Metanephros (tissue), 2 donors: ENCODE measurements at places on chromosomes 5 and 9. TPM values are rescaled to one million over a fixed set of nuclear protein-coding genes. Genes with fewer than 3 reads are reported as not detected.

The LECT2 gene
- total RNA-seq = not detected

The PRRC1 gene
- total RNA-seq = 42.9 TPM

The ZDHHC12 gene
- 44.6 TPM for total RNA-seq

The DDX4 gene
- total RNA-seq = not detected

The LTC4S gene
- total RNA-seq = 1.5 TPM

The PRRT1B gene
- 0.93 TPM for total RNA-seq

The MPDZ gene
- total RNA-seq = 49.6 TPM

The TMEM215 gene
- total RNA-seq = 0.88 TPM

The DHFR gene
- total RNA-seq = 22.4 TPM

The ARHGEF39 gene
- total RNA-seq = 2.9 TPM

The SCGB3A1 gene
- 0.88 TPM for total RNA-seq

The PCDHA1 gene
- total RNA-seq = 0.12 TPM

The KIF12 gene
- 101 TPM for total RNA-seq

The FAM221B gene
- not detected for total RNA-seq

The NR4A3 gene
- total RNA-seq = 4.3 TPM

The PTGS1 gene
- 9.6 TPM for total RNA-seq

The ARHGEF37 gene
- total RNA-seq = 6.9 TPM

The ACER2 gene
- total RNA-seq = 14.8 TPM

The GABRG2 gene
- not detected for total RNA-seq

The GPX8 gene
- total RNA-seq = 38.3 TPM

The ECSCR gene
- 24.9 TPM for total RNA-seq

The SPAG8 gene
- total RNA-seq = 2.6 TPM

The IFNE gene
- total RNA-seq = not detected

The POLR1E gene
- 26.7 TPM for total RNA-seq

The GABRA6 gene
- not detected for total RNA-seq

The PCDHB4 gene
- 3.8 TPM for total RNA-seq

The PCDHGC5 gene
- total RNA-seq = 4.8 TPM

The CCDC152 gene
- 1.6 TPM for total RNA-seq

The CYLC2 gene
- total RNA-seq = not detected

The CDH12 gene
- 4.7 TPM for total RNA-seq

The RNF38 gene
- total RNA-seq = 27.9 TPM

The PCDHGB7 gene
- total RNA-seq = 15.8 TPM

The POMT1 gene
- total RNA-seq = 35.9 TPM

The BTNL8 gene
- total RNA-seq = 0.47 TPM

The LRRC70 gene
- 12.3 TPM for total RNA-seq

The IER5L gene
- total RNA-seq = 97.3 TPM

The PCDHA13 gene
- total RNA-seq = 0.88 TPM

The TAF11L5 gene
- total RNA-seq = not detected

The DPM2 gene
- total RNA-seq = 15.9 TPM

The CARTPT gene
- 0.23 TPM for total RNA-seq

The DAB2 gene
- 101 TPM for total RNA-seq

The CARD9 gene
- 5.7 TPM for total RNA-seq

The SPINK7 gene
- total RNA-seq = not detected

The LOX gene
- 17.2 TPM for total RNA-seq

The GZMA gene
- 1.8 TPM for total RNA-seq

The ZFP2 gene
- total RNA-seq = 3.6 TPM

The SLC36A3 gene
- not detected for total RNA-seq

The TAF1L gene
- not detected for total RNA-seq

The FAXDC2 gene
- 32.7 TPM for total RNA-seq

The RGS3 gene
- total RNA-seq = 65.4 TPM

The FYB1 gene
- total RNA-seq = 5.5 TPM

The CTXN3 gene
- 0.47 TPM for total RNA-seq

The PCDHA9 gene
- total RNA-seq = 0.58 TPM

The ERAP2 gene
- total RNA-seq = 5.0 TPM

The HTR1A gene
- 0.23 TPM for total RNA-seq

The FOXD4L5 gene
- total RNA-seq = 0.06 TPM

The GPX3 gene
- 415 TPM for total RNA-seq
